ENCODE measurements at places on chromosomes 6 and 20.

- no peak for DNase-seq
These were observed 174.0 kb upstream of the FBXL4 start for GRCh38 chr6:99121748-99122147.

DNA sequence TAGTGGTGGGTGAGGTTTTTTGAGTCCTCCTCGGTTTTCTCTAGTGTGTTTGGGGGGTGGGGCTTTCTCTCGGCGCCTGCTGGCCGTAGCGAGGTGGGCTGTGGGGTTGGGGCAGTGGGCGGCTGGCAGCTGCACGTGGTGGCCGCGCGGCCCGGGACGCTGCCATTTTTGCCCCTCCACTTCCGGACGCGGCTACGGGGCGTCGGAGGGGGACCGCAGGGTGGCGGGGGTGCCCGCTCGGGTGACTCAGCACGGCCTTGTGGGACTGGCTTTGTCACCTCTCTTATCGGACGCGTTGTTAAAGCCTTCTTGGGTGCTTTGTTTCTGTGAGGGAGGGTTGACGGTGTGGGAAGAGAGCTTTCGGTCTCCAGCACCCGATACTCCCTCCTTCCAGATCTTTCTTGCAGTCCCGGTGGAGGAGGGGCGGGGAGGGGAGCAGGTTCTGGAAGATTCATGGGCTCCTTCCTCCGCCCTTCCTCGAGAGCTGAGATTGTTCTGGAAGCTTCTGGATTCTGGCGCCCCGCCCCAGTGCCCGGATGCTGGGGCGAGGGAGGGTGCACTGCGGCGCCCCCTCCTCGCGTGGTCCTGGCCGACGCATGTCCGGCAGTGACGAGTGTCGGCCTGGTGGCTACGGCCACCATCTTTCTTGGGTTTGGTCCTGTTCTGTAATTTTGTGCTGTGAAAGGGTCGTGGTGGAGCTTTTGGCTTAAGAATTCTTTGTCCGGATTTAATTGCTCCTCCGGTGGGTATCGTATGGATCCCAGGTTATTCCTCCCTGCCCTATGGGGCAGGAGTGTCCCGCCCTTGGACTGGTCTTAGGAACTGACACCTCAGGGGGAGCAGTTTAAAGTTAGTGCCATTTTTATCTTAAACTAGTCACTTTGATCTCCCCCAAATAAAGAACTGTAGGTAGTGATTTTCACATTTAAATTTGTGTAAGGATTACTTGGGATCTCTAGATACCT, 719 bp downstream of the HSP90AB1 start:
- peak; percentile 77 for DNase-seq

DNA sequence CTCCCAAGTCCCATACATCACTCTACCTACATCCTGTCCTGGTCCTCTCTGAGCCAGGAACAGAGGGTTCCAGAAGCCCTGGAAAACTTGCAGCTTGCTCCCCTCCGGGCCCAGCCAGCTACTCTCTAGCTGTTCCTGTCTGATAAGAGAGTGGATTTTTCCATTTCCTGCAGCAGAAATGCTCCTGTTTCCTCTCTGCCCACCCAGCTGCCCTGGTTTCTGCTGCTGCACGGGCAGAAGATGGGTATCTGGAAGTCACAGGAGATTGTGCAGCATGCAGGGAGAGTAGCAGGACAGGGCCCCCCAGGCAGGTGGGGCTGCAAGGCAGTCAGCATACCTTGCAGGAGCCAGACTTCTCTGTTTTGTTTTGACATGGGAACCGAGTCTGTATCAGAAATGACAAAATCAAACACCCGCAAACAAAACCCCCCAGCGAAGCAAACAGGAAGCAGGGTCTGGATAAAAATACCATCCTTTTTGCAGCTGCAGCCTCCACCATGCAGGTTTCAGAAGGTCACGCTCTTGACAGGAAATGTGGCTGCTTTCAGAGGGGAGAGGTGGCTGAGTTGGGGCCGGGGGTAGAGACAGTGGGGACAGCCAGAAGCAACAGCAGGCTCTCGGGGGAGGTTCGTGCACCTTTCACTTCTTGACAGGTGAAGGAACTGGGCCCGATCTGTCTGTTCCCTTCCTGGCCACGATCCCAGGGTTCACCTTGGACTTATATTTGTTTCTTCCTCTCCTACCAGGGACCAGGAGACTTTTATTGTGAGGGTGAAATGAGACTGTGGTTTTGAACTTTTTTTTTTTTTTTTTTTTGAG, 50.8 kb upstream of the FAM83D start:
- peak; percentile 36 for DNase-seq

GRCh38 chr6:16146527-16146955, 17.7 kb downstream of the MYLIP start:
- DNase-seq, result no peak

DNA sequence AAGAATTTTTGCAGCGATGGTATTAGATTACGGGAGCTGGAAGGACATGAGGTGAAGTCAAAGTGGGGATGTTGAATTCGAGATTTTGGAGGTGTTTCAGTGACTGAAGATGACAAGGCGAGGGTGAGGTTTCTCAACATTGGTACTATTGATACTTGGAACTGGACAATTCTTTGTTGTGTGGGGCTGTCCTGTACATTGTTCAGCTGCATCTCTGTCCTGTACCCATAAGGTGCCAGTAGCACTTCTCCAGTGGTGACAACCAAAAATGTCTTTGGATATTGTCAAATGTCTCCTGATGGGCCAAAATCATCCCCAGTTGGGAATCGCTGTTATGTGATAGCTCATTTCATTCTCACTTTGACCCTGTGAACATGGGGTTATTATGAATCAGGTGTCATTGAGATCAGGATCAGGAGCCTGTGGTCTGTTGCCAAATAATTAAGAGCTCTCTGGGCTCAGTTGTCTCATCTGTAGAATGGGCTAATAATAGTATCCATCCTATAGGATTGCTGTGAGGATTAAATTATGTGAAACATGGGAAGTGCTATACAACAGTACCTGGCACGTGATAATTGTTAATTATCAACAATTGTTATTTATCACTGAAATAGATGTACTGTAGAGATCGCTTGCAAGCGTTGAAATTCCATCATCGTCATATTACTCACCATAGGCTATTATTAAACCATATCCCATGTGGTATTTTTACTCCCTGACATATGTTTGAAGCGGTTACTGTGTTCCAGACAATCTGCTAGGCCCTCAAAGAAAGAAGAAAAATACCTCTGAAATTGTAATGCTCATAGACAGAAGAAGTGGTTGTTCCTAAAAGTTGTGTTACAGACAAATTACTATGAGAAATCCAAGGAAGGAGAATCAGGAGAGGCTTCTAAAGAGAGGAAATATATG, 48.5 kb upstream of the TTPAL start:
- no peak for DNase-seq

GRCh38 chr6:111258615-111259088, 171.3 kb downstream of the SLC16A10 start:
- no peak for DNase-seq

- DNase-seq, result no peak
These were observed 132.6 kb downstream of the CEBPB start for GRCh38 chr20:50323209-50323608.

DNA sequence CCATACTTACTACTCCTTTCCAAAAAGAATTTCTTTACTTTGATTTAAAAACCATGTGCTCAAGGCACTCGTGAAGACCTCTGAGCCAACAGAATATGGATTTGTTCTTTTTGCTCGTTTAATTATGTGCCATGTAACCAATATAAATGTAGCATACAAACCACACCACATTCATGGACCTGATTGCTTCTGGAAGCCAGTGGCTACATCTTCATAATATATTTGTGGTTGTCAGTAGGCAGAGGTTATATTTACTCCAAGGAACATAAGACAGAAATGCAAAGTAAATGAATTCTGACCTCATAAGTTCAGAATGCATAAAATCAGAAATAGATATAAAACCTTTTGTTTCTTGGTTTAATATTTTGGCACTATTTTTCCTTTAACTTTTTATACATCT, 373.0 kb downstream of the HDGFL1 start:
- no peak for DNase-seq
